Right ventricle myocardium superior (tissue), 1 donor: ENCODE measurements at places on chromosomes 12 and 14.

DNA sequence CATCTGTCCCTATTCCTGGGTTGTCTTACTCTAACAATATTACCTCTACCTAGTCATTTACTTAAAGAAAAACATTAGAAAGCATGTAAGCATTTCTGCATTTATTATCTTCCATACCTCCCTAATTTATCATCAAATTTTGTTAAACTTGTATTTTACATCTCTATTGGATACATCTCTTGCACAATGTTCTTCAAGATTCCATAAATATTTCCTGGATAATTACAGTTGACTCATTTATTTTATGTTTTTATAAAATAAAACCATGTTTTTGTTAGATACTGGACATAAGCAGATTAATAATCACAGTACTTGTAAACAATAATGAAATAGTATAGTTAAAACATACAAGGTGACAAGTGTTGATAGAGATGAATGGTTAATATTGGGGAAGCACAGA lies 209.0 kb downstream of the TMTC3 start:
- DNase-seq: no peak

- DNase-seq: no peak
Measured at GRCh38 chr14:98834119-98834518, 437.9 kb downstream of the BCL11B start.

GRCh38 chr14:104777808-104778249 lies 17.7 kb downstream of the AKT1 start:
- no peak for DNase-seq

DNA sequence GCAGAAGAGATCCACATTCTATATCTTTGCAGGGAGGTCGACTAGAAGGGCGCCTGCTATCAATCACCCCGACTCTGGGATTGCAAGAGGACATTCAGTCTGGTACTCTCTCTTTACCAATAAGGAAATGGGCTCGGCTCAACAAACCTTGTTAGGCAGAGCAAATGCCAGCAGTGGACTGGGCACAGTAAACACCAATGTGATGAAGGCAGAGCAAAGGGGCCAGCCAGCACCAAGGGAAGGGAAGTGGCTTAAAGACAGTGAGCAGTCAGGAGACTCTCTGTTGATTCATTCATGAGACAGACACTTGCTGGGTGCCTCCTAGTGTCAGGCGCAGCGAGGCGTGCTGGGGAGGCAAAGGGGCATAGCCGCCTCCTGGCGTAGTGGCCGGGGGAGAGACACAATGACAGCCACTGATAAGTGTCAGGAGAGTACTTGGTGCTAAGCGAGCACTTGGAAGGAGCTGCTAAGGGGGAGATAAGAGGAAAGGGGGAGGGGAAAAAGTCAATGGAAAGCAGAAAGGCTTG lies 34.1 kb downstream of the TMCC3 start:
- DNase-seq: no peak

- DNase-seq: no peak
Measured at GRCh38 chr12:105357162-105357691, 26.7 kb downstream of the C12orf75 start.

- no peak for DNase-seq
Measured at GRCh38 chr12:10554228-10554755, 48.6 kb downstream of the EIF2S3B start.

- DNase-seq: no peak
Measured at GRCh38 chr14:58354808-58355207, 40.9 kb upstream of the TOMM20L start.

DNA sequence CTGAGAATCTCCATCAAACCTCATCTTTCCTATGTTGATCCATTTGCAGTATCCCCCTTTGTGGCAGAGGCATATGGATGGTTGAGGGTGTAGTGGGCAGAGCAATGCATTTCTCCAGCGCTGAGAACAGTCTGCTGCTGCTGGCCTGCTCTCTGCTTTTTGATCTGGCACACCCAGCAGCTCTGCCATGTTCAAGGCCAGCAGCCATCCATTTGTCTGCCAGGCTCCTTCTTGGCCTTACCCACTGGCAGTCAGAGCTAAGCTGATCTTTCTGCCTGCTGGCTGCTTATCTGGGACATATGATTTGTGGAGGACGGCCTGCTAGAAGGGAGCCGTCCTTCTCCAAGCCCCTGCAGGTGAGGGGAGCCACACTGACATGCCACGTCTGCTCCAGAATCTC lies 17.0 kb downstream of the NPC2 start:
- DNase-seq: no peak

GRCh38 chr14:88026890-88027289 lies 22.0 kb downstream of the GPR65 start:
- DNase-seq: no peak

DNA sequence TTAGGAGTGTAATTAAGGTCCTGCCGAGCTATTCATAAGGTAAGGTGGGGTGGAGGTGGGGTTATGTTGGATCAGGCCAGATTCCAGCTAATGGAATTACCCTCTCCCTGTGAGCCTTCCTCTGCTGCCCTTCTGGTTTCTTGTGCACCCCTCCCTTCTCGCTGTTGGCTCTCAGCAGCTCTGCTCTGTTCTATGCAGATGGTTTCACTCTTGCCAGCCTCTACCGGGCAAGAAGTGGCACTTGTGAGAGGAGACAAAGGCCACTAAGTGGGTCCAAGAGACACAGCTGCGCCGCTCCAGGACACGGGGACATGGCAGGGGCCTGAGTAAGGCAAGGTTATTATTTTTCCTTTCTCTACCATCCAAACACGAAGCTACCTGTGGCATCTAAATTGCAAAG lies 334.4 kb downstream of the EMP1 start:
- DNase-seq: no peak

DNA sequence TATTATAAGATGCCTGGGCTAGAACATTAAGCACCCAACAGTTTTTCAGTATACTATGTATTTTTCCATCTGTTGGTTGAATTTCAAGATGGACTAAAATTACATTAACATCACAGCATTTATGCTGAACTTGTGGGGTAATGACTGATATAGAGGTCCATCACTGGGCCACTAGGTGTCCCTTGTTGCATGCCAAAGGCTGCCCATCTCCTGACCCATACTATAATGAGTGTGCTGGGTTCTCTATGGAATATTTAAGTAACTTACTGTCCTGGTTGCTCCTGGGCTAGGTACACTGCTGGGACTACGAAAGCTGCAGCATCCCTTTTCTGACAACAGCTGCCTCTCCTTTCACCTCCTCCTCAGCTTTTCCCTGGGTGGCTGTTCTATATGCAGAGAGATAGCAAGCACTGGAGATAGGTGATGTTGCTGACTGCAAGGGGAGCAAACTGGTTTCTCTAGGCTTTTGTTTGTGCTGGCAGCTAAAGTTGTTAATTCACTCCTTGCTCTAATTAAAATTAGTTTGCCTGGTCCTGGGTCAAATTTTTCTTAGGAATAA lies 138.6 kb upstream of the TRHDE start:
- no peak for DNase-seq

- peak; percentile 94 for DNase-seq
Measured at GRCh38 chr12:47819896-47820630, at the start of gene HDAC7. Gene HDAC7 (minus strand): TSS chr12:47819903. CDS start chr12:47819785, 118 bp downstream.

GRCh38 chr14:66476964-66477363 lies 9.2 kb upstream of the CCDC196 start:
- DNase-seq: no peak

- no peak for DNase-seq
Measured at GRCh38 chr12:119693511-119693910, 25.6 kb downstream of the PRKAB1 start.

- DNase-seq: no peak
Measured at GRCh38 chr12:116827432-116827831, 53.8 kb downstream of the HRK start.

DNA sequence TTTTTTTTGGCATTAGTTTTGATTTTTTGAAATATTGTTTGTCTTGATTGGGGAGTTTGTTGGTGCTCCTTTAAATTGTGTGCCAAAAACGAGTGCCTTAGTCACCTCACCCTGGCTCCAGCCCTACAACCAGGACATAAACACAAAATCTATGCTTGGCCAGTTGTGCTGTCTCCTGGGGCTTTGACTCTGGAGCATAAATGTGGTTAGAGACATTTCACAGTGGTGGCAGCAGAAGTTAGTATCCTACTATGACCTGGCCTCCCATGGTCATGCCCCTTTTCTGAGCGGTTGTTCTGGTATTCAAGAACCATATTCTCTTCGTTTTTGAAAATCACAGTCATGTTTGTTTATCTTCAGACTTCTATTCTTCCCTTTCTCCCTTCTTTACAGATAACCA lies 70.7 kb upstream of the PSMA6 start:
- no peak for DNase-seq

- peak; percentile 50 for DNase-seq
Measured at GRCh38 chr14:91573894-91574837, 64.1 kb upstream of the PPP4R3A start.

GRCh38 chr14:95471016-95471415 lies 45.4 kb downstream of the SYNE3 start:
- no peak for DNase-seq

DNA sequence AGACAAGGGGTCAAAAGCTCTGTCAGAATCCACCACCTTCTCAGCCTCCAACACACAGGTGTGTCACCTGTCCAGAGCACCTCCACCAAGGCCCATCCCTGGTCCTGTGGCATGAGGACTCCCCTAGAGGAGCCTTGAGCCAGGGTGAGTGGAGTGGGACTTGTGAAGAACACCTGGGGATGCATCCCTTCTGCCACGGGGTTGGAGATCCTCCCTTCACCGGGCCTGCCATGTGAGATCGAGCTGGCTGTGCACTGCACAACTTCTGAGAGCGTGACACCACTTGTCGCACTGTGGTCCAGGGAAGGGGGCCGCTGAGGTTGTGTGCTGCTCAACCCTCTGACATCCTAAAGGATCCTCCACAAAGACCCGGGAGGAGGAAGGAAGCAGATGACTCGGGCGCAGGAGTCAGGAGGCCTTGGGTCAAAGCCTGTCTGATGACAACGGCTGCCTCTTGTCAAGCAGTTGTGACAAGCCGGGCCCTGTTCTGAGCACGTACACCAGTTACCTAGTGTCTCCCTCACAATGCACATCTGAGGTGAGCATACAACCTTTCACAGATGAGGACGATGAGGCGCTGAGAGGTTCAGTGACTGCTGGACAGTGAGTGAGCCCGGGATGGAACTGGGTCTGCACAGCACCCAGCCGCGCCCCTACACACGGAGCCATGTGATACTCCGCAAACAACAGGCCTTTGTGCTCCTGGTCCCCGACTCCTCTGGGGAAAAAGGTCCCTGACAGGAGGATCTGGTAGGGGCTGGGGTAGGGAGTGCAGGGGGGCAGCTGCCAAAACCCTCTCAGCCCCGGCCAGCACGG lies 35.6 kb downstream of the CHGA start:
- peak; percentile 40 for DNase-seq
